ENCODE measurements at places on chromosomes 2 and 18.
A peak's percentile ranks its signal among the peaks of the same experiment; 100 is the strongest.

DNA sequence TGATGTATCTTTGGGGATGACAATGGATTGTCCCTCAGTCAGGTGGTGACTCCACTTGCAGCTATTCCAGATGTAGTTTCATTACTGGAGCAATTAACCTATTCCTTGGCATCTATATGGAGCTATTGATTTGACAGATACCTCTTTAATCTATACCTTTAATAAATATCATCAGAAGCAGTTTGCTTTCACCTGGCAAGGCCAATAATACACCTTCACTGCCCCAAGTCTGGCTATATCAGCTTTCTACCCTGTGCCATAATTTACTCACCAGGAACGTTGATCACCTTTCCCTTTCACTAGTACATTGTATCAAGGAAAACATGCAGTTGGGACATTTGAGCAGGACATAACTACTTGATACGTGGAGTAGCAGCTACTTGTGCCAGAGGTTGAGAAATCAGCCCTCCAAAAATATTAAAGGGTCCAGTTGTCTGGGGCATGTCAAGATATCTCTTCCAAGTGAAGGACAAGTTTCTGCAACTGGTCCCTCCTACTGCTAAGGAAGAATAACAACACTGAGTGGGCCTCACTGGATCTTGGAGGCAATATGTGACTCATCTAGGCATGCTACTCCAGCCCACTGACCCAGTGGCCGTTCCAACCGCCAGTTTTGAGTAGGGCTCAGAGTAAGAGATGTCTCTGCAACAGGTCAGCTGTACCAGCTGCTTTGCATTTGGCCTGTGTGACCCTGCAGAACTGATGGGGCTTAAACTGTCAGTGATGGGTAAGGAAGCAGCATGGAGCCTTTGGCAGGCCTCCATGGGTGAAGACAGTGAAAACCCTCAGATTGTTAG is 67.0 kb downstream of the PSMG2 start:
- DNase-seq, result no peak

DNA sequence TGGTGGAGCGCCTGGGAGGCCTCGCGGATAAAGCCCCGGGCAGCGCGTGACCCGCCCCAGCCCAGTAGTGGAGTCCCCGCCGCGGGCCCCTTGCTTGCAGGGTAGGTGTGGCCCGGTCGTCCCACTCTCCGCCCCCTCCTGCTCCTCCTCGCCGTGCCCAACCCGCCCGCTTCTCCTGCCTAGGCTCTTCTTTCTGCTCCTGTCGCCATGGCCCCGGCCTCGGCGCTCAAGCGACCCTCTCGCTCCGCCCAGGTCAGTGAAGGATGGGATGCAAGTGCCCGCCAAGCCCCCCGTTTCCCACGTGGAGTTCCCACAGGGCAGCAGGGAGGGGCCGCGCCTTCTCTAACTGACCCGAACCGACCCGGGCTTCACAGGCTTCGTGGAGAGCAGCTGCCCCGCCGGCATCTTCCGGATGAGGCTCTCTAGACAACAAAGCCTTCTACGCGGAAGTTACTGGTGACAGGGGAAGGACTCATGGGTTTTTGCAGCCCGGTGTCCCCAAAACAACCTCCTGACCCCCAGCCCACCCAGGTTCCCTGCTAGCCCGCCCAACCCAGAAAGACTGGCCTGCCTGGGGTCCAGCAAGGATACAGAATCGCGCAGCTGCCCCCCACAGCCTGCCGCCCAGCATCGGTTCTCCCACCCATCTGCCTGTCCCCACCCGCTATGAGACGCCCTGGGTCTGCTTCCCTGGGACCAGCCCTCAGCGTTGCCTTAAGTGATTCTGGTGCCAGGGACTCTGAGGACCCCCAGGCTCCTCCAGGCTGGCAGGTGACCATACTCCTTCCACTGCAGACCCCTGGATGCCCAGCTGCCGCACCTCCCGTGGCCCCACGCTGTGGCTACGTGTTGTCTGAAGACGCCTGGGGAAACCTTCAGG is 32.8 kb downstream of the TTC32 start:
- peak; percentile 73 for DNase-seq

DNA sequence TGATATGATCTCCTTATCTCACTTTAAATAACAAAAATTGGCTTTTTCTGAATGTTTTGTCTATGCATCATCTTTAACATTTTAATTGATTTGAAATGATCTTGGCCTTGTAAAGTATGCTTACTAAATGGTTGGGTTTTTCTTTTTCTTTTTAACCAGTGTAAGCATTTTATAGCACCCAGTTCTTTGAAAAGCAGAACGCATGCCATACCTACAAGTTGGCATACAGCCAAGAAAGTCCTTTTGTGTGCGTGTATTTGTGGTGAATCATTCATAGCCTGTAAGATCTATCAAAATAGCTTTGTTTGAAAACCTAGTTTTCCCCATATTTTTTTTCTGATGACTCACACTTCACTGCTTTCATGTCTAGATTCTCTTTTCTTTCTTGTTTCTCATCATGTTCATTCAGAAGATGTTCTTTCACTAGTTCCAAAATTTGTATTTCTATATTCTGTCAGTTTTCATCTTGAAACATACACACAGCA is 4.1 kb upstream of the VRK2 start:
- no peak for DNase-seq

- DNase-seq, result peak; percentile 90
Measured at GRCh38 chr2:85277416-85278158, 50.2 kb downstream of the TGOLN2 start.

DNA sequence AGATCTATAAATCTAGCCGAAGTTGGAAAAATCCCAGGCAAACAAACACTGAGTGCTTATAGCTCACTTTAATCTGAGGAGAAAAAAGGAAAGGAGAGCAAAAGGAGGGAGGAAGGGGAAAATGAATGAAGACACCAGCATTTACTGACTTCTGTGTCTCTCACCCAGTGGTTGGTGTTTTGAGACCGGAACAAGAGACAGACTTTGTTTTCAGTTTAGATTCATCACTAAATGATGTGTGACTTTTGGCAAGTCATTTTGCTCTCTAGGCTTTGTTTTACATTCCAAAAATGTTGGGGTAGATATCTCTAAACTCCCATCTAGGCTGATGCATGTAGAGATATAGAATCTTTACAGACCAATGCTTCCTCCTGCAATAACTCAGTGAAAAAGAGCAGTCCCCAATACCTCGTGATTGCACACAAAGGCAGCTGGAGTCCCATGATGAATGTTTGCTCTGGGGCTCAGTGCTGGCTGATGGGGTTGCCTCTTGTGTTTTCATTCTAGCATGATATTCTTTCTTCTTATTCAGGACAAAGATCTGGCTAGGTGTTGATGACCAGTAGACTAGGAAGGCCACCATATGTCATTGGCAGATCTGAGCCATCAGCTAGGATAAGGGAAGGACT is 51.4 kb downstream of the TRIB2 start:
- no peak for DNase-seq

- peak; percentile 21 for DNase-seq
Measured at GRCh38 chr18:53380063-53380639, 844.3 kb downstream of the MBD2 start.

- peak; percentile 58 for DNase-seq
Measured at GRCh38 chr2:207473049-207473930, 56.5 kb upstream of the CREB1 start.

DNA sequence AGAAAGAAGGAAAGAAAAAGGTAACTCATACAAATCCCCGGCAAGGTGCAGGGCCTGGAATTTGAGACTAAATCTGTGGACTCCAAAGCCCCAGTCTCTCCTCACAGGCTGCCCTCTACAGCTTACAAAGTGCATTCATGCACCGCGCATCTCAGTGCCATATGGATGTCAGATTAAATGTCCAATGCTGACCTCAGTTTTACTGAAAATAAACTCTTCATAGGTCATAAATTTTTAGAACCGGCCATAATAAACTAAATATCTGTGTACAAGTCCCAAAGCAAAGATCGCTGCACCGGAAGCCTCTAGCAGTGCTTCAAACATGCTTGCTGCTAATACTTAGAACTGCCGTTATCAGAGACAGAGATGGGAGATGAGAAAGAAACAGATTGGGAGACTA is 17.7 kb downstream of the ST6GAL2 start:
- no peak for DNase-seq

DNA sequence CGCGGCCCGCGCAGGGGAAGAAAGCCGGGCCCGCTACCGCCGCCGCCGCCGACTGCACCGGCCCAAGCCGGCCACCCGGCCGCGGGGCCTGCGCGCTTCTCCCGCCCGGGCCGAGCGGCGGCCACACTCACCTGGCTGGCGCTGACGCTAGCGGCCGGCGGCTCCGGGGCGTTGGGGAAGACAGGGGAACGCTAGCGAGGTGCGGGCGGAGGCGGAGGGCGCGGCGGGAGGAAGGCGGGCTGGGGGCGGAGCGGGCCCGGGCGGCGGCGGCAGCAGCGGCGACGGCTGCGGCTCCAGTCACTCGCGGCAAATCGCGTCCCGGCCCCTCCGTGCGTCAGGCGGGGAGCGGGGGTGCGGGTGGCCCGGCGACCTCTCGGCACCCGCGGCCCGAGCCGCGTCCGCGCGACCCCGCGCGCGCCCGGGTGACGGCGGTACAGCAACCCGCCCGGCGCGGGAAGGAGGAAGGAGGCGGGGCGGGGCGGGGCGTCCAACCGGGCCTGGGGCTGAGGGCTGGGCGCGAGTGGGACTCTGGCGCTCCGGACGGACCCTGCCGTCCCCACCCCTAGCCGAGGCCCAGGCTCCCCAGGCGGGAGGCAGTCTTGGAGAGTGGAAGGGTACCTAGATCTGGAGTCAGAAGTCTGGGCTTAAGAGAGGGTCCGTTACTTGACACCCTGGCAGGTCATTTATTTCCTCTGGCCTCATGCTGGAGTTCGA is at the start of gene SESTD1:
Gene SESTD1, minus strand, starts transcription at position 465 of the 714 bp plus-strand sequence. CDS start 72,991 bp downstream, outside the sequence.
- DNase-seq, result peak; percentile 78

DNA sequence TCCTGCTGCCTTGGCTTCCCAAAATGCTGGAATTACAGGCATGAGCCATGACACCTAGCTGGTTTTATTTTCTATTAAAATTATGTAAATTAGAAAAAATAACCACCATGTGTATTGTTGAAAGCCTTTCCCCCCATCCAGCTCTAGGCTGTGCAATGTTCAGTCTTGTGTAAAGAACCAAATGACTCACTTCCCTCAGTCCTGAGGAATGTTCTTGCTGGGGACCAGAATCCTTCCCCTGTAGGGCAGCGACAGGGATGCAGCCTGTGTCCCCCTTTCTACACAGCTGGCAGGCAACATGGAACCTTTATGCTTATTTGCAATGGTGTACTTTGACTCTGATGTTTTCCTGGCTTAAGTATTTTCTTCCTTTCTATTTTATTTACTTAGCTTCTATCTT is 29.4 kb downstream of the AOX1 start:
- no peak for DNase-seq

DNA sequence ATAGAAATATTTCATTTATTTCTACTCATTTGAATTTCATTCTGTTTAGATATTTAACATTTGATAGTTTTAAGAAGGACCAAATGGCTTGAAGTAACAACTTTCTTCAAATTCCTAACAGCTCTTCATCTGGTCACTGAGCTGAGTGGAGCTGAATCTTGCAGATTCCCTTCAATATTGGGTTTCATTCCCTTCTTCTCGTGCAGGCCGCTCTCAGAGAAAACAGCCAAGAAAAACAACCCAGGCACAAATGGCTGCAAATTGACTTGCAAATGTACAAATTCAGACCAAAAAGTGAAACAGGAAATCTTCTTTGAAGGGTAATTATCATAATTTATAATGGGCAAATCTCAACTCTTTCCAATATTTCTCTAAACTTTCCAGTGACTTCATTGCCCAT is 30.3 kb upstream of the GCG start:
- DNase-seq, result no peak

DNA sequence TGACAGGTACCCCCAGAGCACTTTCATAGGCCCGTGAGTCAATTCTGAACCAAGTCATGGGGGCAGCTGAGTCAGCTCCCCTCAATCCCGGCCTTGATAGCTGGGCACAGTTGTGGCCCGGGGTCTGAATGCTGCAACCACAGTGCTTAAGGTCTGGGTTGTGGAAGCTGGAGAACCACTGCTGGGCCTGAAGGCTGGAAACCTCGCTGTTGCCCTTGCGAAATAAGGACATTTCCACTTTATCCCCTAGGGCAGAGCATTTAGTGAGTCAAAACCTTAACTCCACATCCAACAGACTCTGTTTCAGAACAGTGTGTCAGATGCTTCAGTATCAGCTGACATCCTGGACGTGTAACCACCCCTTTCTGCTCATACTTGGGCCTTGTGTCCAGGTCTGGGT is 58.6 kb downstream of the SP110 start:
- DNase-seq, result no peak

- no peak for DNase-seq
Measured at GRCh38 chr2:218295029-218295428, 2.7 kb upstream of the TMBIM1 start.

GRCh38 chr18:24190590-24190989 is 51.7 kb downstream of the CABYR start:
- no peak for DNase-seq

GRCh38 chr2:232829988-232830387 is 40.1 kb upstream of the SNORC start:
- no peak for DNase-seq

DNA sequence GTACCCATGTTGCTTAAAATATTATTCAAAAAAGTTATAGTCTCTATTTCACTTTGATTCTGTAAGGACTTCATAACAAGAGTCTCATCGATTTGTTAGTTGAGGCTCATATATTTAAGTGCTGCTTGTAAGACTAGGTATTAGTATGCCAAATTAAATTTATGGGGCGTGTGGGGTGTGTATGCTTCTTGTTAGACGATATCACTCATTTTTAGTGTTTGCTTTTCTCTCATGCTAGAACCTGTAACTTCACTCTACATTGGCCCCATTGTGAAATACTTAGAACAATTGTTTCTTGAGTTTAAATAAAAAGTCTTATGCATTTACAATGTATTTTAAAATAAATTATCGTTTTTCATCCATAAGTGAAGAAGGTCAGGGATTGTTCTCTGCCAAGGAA is 63.6 kb downstream of the CTNNA2 start:
- DNase-seq, result no peak

DNA sequence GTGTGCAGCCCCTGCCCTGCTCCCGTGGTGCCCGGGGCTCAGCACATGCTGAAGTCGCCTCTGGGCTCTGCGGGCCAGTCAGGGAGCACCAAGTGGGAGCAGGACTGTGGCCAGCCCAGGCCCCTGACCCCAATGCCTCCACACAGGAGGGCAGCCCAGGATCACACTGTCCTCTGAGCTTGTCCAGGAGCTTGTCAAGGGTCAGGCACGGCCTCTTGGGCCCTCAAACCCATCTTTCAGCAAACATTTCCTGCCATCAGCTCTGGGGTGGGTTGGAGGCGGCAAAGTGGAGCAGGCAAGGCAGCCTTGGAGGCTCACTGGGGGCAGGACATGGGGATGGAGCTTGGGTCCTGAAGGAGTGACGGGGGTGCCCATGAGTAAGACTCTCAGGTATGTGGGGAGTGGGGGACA is 10.3 kb downstream of the SNED1 start:
- DNase-seq, result no peak

- no peak for DNase-seq
Measured at GRCh38 chr2:225028572-225028971, 13.7 kb downstream of the DOCK10 start.

- DNase-seq, result no peak
Measured at GRCh38 chr2:151729837-151730236, 4.4 kb downstream of the NEB start.

- no peak for DNase-seq
Measured at GRCh38 chr18:32337821-32338220, 132.9 kb downstream of the GAREM1 start.

GRCh38 chr2:109168086-109168485 is 39.1 kb downstream of the SH3RF3 start:
- DNase-seq, result no peak

GRCh38 chr2:88098558-88098900 is 29.3 kb downstream of the FABP1 start:
- DNase-seq, result no peak

Data from hindlimb muscle (tissue), 1 donor.